Substantia nigra (tissue), 51 donors: ENCODE measurements at places on chromosomes 7 and 10.
A peak's percentile ranks its signal among the peaks of the same experiment; 100 is the strongest.

DNA sequence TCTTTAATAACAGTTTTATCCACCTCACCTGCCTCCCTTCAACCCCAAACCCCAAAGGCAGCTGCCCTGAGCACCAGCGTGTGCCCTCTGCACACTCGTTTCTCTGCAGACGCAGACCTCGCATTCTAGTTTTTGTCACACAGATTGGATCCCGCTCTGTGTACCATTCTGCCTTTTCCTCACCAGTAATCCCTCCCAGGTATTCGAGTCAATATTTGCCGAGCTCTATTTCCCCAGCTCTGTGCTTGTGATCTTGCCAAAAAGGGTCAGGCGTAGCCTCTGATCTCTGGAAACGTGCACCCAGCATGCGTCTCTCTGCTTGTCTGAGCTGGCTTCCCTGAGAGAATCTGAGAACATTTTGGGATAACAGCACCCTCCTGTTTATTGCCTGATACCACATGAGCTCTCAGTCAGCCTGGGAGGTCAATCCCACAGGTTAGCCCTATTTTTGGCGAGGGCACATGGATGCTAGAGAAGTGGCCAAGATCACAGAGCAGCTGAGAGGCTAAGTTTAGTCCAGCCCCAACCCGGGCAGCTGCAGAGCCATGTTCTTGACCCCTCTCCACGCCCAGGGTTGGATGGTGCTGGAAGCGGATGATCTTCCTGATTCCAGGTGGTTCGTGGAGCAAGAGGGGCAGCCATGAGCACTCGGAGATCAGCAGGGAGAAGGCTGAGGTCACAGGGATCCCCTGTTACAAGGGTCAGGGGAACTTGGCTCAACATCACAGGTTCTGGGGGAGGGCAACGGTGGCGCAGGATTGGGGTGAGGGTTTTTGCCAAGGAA, 29.1 kb downstream of the FOXL3 start:
- DNase-seq, result no peak

GRCh38 chr7:106747804-106748203, 86.8 kb upstream of the CCDC71L start:
- no peak for DNase-seq

- DNase-seq, result peak; percentile 7
Measured at GRCh38 chr10:46787321-46787615, 124.0 kb upstream of the PTPN20 start.

- no peak for DNase-seq
Measured at GRCh38 chr10:69538461-69538860, 34.8 kb downstream of the NEUROG3 start.

DNA sequence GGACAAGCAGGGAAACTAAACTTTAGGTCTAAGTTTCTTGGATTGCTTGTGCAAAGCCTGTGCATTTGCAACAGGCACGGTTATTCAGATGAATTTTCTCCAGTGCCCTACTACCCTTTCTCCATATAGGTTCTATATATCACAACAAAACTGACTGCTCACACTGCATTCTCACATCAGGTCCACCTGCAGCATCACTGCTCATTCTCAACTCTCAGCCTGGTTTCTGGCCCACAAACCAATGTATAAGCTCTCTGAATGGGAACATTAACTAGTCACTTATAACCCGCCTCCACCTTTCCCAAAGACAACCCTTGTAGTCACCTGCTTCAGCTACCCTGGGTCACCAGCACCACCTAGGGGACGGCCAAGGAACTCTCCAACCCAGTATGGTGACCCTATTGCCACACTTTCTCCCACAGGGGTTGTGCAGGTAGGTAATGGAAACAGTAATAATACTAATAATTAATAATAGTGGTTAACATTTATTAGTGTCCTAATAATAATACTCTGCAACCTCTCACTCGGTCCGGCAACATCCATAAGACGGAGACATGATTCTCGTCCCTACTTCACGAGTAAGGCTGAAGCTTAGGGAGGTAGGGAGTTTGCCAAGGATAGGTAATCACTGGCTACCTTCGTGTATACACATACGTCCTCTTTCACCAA, 97.3 kb downstream of the CLEC2L start:
- DNase-seq, result no peak

- DNase-seq, result no peak
Measured at GRCh38 chr7:24926623-24927524, 53.1 kb downstream of the OSBPL3 start.

DNA sequence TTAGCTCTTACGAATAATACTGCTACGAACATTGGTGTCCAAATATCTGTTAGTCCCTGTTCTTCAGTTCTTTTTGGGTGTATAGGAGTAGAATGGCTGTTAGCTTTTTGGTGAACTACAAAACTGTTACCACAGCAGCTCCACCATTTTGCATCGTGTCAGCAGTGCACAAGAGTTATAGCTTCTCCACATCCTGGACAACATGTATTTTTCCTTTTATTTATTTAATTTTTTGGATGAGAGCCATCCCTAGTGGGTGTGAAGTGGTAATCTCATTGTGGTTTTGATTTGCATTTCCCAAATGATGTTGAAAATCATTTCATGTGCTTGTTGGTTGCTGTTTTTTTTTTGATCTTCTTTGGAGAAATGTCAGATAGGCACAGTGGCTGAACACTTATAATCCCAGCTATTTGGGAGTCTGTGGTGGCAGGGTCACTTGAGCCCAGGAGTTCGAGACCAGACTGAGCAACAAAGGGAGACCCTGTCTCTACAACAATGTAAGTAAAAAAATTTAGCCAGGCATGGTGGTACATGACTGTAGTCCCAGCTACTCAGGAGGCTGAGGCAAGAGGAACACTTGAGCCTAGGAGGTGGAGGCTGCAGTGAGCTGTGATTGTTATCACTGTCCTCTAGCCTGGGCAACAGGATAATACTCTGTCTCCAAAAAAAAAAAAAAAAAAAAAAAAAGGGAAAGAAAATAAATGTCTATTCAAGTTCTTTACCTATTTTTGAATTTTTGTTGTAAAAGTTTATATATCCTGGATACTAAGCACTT, 31.7 kb downstream of the TRIM24 start:
- no peak for DNase-seq

GRCh38 chr10:110506448-110506847, 8.7 kb downstream of the DUSP5 start:
- DNase-seq, result no peak

DNA sequence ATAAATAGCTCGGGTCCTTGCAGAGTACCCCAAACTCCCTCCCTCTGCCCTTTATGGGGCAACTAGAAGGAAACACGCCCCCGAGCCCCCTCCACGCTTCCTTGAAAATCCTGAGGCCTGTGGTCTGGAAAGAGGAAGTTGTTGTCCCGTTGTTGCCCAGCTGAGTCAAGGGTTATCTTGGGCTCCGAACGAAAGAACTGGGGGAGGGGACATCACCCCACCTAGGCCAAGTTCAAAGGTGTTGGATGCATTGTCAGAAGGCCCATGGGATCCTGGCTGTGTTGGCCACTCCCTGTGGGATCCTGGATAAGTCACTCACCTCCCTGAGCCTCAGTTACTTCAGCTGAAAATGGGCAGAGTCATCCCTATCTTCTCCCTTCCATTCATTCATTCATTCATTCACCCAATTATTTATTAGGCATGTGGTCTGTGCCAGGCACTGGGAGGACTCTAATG, at the start of gene CCL24:
CCL24 (minus strand) TSS at position 26 of the 456 bp plus-strand sequence. CDS start 91 bp downstream, outside the sequence.
- no peak for DNase-seq

- no peak for DNase-seq
Measured at GRCh38 chr7:5591278-5591874, 167.7 kb upstream of the TNRC18 start.
